Esophagus squamous epithelium (tissue), 5 donors: ENCODE measurements at places on chromosomes 2 and 18. TPM values are rescaled to one million over a fixed set of nuclear protein-coding genes. Genes with fewer than 3 reads are reported as not detected.

- no peak for DNase-seq
These were observed 88.2 kb downstream of the GALNT14 start for GRCh38 chr2:31049916-31050588.

GRCh38 chr2:239311132-239312040, 89.4 kb downstream of the HDAC4 start:
- no peak for DNase-seq

DNA sequence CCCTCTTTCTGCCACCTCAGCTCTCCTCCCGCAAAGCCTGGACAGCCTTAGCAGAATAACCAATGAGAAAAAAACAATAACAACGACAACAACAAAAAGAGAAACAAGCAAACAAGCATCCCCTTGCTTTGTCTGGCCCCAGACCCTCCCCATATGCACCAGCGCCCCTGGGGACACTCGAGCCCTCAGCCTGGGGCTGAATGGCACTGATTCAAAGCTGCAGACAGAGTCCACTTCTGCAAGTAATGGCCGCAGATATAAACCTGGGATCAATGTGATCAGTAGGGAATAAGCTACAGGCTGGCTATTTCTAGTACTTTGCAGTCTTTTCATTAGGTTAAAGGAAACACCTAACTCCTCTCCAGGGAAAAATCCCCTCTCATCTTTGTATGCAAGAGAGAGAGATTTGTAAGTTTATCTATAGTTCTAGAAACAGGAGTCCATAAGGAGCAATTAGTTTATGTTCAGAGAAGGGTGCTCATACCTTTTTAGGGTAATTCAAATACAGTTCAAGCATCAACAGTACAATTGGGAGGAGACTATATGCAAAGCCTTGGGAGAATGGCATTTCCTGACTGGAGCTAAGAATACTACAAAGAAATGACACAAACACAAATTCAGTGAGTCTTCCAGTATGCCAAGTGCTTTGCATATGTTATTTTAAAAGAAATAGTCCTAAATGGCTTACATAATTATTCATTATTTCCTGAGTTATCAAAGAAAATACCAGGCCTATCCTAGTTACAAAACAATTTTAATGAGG, 122.3 kb upstream of the DDX18 start:
- no peak for DNase-seq

DNA sequence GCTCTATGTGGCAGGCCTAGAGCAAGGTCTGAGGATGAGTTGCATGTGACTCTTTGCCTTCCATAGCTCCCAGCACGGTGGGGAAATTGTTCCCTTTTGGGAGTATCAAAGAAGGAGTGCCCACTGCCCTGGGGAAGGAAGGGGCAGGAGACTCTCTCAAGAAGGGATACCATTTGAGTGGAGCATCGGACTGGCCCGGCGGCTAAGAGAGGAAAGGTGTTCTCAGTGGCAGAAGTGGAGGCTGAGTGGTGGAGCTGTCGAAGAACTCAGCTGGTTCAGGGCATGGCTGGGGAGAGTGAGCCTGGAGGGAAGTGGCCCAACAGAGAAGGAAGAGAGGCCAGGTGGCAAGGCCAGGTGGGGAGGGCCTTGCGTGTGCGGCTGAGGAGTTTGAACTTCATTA, 235.2 kb downstream of the DYSF start:
- no peak for DNase-seq

DNA sequence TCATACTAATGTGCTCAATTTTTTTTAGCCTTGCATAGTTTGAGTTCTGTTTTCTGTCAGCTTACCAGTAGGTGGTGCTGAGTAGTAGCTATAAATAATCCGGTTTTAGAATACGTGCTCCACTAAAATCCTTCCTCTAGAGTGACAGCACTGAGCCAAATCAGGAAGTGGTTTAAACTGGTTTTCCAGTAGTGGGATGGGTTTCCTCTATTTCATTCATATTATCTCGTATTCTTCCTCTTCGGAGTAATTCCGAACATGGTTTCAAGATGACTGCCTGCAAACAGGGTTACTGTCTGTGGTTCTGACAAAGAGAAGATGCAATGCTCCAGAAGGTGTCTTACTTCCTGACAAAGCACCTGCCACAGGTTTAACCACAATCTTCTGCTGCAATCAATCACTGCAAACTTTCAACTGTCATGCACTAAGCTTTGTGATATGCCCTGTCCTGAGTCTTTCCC, 496.9 kb upstream of the VRK2 start:
- no peak for DNase-seq

DNA sequence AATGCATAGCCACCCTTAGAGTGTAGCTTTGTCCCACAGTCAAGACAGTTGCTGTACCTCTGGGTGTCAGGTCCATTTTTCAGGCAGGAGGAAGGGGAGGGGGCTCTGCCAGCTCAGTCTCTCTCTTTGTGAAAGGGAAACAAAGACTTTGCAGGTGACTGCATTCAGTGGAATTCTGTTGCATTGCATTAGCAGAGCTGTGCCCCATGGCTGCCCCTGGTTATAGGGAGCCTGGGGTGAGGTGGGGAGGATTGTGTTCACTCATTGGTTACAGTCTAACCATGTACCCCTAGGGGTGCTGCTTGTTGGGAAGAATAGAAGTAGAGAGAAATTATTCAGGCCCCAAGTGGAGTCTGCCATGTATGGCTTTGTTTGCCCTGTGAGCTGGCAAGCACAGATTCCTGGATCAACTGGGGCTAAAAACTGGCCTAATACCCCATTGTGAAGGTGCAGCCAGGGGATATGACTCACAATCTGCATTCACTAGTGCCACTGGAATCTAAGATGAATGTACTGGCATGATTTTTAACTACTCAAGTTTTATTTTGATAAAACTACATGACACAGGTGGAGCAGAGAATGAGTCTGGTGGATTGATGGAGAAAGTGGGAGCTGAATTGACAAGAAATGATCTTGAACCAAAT, 118.4 kb downstream of the SH3BP4 start:
- no peak for DNase-seq

DNA sequence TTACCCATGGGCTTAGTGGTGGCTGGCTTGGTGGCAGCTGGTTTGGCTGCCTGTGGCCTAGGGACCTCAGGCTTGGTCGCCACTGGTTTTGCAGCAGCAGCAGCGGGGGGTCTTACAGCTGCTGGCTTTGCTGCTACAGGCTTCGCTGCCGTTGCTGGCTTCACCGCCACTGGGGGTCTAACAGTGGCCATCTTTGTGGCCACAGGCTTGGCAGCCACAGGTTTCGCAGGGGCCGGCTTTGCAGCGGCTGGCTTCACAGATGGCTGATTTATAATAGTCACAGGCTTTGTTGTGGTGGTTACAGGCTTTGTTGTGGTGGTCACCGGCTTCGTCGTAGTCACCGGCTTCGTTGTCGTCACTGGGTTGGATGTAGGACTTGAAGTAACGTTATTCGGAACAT, 77.8 kb downstream of the COL6A3 start:
- DNase-seq, result no peak

DNA sequence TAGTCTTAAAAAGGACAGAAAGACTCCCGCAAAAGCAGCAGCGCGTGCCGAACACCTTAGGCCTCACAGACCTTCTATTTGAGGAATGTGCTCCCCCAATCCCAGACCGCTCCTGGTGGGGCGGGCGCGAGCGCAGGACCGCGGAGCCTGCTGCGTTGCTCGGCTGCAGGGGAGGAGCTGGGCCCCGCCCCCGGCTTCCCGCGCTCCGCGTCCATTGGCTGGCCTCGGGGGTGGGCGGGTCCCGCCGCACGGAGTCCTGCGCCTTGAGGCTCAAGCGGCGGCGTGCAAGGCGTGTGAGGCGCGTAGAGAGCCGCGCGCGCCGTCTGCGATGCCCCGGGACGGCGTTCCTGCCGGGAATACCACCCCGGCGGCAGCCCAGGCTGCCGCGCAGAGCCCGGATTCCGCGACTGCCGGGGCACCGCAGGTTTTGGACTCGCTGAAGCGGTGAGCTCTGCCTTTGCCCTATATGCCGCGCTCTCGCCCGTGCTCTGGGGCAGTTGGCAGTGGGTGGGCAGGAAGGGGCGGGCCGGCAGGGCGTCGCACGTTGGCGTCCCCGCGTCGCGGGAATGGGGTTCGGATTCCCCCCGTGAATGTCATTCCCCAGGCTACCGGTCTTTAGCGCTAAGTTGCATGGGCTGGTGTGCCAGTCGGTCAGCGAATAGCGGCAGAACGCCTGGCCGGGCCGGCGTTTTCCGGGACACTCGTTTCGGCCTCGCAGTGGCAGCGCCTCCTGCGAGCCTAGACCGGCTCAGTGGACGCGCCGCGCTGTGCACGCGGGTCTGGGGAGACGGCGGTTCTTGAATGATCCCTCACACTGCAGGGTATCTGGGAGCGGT, 49.6 kb upstream of the PAIP2B start:
- DNase-seq, result peak; percentile 17

DNA sequence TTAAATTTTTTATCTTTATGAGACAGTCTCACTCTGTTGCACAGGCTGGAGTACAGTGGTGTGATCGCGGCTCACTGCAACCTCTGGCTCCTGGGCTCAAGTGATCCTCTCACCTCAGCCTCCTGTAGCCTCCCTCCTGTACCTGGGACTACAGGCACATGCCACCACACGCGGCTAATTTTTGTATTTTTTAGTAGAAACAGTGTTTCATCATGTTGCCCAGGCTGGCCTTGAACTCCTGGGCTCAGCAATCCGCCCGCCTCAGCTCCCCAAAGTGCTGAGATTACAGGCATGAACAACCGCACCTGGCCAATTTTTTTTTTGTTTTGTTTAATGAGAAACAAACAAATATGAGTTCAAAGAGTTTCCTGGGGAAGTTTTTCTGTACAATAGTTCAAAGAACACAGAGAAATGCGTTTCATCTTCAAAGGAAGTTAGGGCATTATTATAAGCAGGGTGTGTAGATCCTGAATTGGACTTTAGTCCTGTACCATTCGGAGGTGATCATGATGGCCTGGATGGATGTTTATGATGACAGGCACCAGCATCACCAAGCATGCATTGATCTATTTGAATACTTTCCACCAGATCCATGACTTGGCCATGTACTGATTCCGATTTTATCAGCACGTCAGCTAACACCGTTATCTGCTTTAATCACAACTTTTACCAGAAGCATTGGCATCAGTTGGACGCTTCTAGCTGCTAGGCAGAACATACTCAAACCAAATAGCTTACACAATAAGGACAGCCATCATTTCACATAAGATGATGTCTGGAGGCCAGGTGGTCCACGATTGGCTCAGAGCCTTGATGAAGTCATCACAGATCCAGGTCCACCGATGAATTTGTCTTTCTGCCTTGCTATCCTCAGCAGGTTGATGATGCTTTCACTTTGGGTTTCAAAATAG, 28.9 kb downstream of the TCF23 start:
- DNase-seq, result no peak

DNA sequence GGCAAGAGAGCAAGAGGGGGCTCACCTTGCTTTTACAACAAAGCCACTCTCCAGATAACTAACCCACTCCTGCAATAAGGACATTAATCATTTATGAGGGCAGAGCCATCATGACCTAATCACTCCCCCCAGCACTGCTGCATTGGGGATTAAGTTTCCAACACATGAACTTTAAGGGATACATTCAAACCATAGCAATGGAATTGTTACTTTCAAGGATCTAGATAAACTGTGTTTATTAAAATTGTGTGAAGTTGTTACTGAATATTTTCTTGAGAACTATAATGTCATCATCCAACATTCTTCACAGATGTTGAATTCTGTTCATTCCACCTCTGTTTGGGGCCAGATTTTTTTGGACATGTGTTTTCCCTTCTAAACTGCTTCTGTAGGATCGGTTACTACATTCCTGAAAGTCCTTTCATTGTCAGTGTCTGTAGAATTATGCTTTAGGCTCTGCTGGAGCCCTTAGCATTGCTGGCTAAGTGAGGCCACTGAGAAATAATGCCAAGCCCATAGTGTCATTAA, 50.4 kb downstream of the SPATS2L start:
- DNase-seq, result no peak

- no peak for DNase-seq
These were observed 244.3 kb downstream of the RNF144A start for GRCh38 chr2:7161501-7161900.

- DNase-seq, result no peak
These were observed 38.2 kb upstream of the ACTR3 start for GRCh38 chr2:113851640-113852039.

DNA sequence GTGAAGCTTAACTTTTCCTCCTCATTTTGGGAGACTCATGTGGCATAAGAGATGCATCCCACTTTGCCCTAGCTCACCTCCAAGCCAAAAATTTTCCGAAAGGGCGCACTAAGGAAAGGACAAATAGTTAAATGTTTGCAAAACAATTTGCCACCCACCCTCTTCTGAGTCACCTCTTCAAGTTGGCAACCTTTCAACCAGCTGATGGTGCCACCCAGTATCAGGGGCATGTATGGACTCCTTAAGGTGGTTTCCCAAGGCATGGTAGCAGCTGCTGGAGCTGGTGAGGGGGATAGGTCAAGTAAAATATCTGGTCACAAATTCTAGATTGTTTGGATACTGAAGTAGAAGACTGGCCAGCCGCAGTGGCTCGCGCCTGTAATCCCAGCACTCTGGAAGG, 17.2 kb upstream of the ITGAV start:
- DNase-seq, result no peak

GRCh38 chr2:197388866-197389587, 45.8 kb downstream of the SF3B1 start:
- DNase-seq, result no peak

DNA sequence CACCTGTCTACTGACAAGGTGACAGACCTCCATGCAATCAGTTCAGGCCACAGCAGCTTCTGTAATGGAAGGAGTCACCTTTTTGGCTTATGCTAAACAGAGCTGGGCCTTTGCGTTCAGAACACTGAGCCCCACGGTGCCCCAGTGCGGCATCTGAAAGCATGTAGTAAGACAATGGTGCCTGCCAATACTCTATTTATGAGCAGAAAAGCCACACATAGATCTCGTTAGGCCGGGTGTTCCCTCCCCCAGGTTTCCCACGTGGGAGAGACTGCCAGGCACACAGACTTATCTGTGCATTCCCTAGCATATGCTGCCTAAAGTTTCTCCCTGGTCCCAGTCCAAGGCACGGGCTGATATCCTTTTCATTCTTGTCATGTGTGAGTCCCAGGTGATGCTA, 150.9 kb downstream of the ACTR3 start:
- no peak for DNase-seq

DNA sequence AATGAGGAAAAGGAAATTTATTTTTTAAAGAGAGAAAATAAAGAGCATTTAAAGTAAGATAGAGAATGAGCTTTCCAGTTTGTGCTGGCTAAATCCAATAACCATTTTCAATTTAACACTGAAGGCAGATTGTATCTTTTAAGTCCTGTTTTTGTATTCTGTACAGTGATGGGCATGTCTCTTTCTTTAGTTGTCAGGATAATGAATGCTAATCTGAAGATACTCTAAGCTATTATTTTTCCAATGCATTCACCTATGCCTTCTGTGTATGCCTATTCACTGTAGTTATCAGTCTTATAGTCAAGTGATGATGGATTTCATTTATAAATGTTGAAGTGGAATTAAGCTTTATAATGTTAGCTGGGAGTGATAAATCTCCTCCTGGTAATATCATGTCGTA, 101.4 kb downstream of the DYNAP start:
- DNase-seq, result no peak

- no peak for DNase-seq
These were observed 13.4 kb upstream of the CELF4 start for GRCh38 chr18:37578886-37579513.

Gene GKN2
- total RNA-seq, result not detected

Gene EPAS1
- total RNA-seq, result 120 TPM

Gene B3GNT7
- 8.1 TPM for total RNA-seq

Gene CYB5A
- 95.4 TPM for total RNA-seq

Gene CCT7
- 149 TPM for total RNA-seq

Gene FEZ2
- 29.1 TPM for total RNA-seq

Gene EFEMP1
- 20.8 TPM for total RNA-seq

Gene ZNF407
- 6.4 TPM for total RNA-seq

Gene COL5A2
- 34.3 TPM for total RNA-seq
